GM20000 (cell line): ENCODE measurements at places on chromosomes 2 and 18.

- no peak for DNase-seq
Measured at GRCh38 chr2:99512181-99512591, 22.4 kb upstream of the REV1 start.

- DNase-seq = no peak
Measured at GRCh38 chr2:172399765-172400164, 27.6 kb upstream of the ITGA6 start.

GRCh38 chr2:26720322-26721114, 28.0 kb downstream of the KCNK3 start:
- no peak for DNase-seq

- DNase-seq = no peak
Measured at GRCh38 chr2:133657591-133657990, 89.3 kb upstream of the NCKAP5 start.

GRCh38 chr2:240287011-240287410, 146.6 kb upstream of the OTOS start:
- no peak for DNase-seq

- no peak for DNase-seq
Measured at GRCh38 chr2:69985216-69985615, 23.8 kb upstream of the ASPRV1 start.

- DNase-seq = no peak
Measured at GRCh38 chr2:178933493-178933892, 116.4 kb downstream of the CCDC141 start.

- no peak for DNase-seq
Measured at GRCh38 chr2:39455826-39456225, 18.7 kb upstream of the MAP4K3 start.

- no peak for DNase-seq
Measured at GRCh38 chr2:147520817-147521216, 324.0 kb upstream of the ACVR2A start.

- DNase-seq = no peak
Measured at GRCh38 chr2:56286936-56287335, 103.1 kb downstream of the CCDC85A start.

- peak; percentile 9 for DNase-seq
Measured at GRCh38 chr2:212669761-212670160, 131.2 kb upstream of the ERBB4 start.

DNA sequence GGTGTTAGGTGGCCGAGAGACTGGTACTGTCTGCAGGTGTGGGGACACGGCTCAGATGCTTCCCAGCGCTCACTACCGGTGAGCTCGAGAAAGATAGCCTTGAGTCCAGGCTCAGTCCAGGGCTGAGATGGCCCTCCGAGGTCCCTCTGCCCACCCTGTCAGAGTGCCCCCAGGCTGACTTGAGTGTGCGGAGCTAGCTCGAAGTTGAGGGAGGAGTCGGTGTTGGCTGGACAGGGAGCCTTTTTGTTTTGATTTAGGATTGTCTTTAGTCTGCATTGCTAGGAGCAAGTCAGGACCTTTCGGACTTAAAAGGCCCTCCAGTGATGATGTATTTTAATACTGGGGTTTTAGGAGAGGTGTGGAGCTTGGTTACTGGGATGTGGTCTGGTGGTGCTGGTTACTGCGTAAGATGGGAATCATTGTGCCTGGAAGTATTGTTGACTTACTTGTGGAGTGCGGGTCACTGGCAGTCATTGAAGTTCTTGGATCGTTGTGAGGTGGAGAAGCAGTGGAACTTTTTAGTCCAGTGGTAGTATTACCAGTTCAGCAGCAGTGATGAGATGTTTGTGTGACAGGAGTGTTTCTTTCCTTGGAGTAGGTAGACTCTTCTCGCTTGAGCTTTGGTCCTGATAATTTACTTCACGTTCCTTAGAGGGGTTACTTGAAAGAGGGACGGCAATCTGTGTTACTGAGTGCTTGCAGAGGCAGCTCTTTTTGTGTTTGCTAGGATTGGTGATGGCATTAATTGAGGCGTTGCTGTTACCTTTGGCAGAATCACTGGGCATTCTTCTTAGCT, 633 bp downstream of the KIAA1328 start:
- DNase-seq = no peak

- DNase-seq = peak; percentile 38
Measured at GRCh38 chr2:186590759-186591505, 1.1 kb downstream of the ITGAV start.

GRCh38 chr18:8744656-8745055, 39.3 kb downstream of the MTCL1 start:
- DNase-seq = no peak

DNA sequence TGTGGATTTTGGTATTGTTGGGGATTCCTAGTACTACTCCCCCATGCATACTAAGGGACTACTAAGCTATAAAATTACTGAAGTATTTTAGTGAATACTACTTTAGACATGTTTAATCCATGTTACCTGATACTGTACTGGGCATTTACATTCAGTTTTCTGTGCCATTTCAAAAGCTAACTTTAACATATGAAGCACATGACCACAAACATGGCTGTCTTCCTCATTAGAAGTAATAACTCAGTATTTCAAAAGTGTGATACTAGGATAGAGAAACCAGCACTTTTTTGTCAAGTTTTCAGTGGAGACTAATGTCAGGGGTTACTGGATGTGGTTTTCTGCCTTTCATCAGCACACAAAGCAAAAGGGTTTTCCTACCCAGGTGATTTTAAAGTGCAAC, 27.9 kb downstream of the WDR33 start:
- no peak for DNase-seq

DNA sequence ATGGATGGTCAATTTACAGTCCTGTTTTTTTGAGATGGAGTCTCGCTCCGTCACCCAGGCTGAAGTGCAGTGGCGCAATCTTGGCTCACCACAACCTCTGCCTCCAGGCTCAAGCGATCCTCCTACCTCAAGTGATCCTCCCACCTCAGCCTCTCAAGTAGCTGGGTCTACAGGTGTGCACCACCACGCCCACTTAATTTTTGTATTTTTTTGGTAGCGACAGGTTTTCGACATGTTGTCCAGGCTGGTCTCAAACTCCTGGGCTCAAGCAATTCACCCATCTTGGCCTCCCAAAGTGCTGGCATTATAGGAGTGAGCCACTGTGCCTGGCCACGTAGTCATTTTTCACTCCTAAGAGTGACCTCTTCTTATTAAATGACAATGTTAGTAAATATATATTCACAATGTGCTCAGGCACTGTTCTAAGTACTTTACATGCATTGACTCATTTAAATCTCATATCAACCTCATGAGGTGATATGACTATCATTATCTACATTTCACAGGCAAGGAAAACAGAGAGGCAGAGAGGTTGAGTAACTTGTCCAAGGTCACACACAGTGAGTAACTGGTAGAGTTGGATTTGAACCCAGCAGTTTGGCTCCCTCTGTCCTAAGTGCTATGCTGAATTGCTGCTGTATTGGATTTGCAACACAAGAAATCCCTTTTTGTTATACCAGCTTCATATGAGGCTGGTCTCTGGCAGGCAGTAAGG, 5.6 kb upstream of the DIS3L2 start:
- DNase-seq = no peak

- no peak for DNase-seq
Measured at GRCh38 chr2:12722447-12723316, 5.9 kb downstream of the TRIB2 start.

DNA sequence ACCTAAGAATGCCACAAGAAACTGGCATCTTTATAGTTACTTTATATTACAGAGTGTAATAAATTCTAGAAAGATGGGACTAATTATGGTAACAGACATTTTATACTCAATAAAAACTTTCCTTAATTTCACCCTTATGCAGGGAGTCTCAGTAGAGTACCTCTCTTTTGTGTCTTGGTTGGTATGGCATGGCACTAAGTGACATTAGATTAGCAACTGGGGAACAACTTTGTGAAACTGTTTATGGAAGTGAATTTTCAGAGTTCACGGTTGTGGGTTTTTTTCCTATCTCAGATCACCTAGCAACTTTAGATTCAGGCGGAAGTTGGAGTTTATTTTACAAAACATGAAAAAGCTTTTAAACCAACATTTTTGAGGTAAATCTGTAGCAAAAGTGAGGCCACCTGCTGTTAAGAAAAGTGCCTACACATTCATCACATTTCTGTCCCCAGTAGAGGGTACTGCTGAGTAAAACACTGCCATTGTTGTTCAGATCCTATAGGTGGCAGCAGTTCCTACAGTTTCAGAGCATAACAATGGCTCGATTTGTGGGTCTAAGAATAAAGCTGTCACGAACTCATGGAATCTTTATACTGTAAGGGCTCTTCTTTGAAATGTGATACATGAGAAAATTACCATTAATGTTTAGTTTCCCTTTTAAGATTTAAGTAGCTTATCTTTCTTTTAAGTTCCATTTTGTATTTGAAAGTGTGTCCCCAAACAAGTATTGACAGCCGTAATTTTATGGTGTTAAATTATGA, 117.6 kb downstream of the CAMKMT start:
- peak; percentile 67 for DNase-seq

DNA sequence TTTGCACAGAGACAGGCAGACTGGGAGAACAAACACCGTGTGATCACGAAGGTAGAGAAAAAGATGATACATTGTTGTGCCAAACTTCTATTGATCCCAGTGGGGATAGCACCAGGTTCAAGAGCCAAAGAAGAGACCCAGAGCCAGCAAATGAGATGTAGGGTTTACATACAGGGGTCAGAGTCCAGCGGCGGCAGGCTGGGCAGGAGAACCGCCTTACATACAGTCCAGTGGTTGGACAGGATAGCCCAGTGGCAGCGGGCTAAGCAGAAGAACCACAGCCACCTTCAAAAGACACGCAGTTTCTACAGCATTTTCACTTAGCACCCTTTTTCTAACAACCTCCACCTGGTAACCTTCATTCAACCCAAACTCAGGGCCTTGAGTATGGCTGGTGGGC, 932.8 kb downstream of the SLC4A3 start:
- DNase-seq = no peak

- no peak for DNase-seq
Measured at GRCh38 chr2:63740943-63741342, 100.8 kb upstream of the UGP2 start.

GRCh38 chr2:238151628-238152235, 7.0 kb upstream of the ERFE start:
- no peak for DNase-seq

GRCh38 chr2:145410086-145410485, 890.2 kb upstream of the ZEB2 start:
- no peak for DNase-seq

GRCh38 chr2:29966266-29966665, 44.9 kb upstream of the ALK start:
- no peak for DNase-seq

DNA sequence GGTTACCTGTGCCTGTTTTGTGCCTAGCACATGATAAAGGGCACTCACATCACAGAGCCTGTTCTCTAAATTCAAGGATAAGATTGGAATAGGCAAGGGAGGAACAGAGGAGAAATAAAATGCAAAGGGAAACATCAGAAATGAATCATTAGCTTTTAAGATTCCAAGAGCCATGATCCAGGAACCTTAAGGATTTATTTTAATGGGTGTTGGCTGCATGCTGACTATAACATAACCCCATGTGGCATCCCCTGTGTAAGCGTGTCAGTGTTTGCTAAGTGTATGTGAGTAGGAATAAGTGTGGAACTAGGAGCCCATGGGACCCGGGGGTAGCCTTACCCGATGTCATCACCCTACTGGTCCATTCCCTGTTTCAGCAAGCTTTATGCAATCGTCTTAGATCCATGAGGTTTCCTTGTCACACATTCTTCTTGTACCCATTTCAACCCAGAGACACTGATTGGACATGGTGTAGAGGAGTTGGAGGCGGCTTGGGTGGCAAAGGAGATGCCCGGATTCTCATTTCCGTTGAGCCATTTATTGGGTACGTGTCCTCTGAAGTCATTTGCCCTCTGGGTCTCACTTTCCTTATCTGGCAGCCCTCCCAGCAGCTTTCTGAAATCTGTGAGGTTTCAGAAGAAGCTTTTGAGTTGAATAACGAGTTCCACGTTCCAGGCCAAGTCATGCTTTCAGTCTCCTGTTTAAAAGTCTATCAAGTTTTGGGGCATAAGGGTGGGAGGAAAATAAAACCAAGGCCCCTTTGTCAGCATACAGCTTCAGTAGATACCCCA, 117.0 kb downstream of the MGAT5 start:
- DNase-seq = no peak

DNA sequence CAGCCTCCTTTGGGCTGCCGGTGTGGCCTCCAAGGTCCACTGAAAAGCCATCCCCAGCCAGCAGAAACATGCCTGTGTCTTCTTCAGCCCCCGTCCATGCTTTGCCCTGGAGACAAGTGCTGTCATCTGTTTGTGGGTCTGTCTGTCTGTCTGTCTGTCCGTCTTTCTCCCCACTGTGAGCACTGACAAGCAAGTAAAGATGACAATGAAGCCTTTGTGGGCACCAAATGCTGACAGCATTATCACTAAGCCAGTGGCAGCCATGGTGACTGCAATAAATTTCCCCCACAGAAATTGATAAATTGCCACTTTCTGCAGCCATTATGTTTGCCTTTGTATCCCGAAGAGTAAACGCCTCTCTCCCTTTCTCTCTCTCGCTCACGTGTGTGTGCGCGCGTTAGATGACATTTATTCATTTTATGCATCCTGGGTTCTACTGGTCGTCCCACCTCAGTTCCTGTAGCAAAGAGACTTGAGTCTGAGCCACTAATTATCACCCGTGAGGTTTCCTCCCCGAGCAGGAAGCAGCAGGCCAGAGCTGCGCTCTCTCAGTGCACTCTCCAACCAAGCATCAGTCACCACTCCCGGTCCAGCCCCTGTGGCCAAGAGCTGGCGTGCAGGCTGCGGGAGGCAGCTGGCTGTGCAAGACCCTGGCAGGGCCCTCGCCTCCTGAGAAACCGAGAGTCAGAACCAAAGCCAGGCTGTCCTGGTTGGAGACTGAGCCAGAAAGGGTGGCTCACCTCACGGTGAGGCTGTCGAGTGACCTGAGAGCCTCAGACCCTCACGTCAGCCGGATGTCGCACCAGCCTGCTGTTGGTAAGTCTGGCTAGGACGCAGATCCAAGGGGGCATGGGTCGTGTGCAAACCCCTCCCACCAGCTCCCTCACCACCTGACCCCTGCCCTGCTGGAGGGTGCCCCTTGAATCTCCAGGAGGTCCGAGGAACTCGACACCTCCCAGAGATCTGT, 6.9 kb downstream of the STEAP3 start:
- DNase-seq = no peak

DNA sequence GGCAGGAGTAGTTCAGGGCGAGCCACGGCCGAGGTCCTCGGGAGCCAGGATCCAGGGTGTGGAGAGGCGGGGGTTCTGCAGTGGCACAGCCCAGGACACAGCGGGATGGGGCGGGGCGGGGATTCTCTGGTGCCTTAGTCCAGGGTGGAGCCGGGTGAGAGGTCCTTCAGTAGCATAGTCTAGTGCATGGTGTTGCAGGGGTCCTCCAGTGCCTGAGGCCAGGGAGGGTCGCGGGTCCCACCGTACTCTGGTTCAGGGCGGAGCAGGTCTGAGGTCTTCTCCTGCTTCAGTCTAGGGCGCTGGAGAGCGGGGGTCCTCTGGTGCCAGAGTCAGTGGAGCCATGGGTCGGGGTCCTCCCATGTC, 131.1 kb downstream of the CCDC74A start:
- no peak for DNase-seq

DNA sequence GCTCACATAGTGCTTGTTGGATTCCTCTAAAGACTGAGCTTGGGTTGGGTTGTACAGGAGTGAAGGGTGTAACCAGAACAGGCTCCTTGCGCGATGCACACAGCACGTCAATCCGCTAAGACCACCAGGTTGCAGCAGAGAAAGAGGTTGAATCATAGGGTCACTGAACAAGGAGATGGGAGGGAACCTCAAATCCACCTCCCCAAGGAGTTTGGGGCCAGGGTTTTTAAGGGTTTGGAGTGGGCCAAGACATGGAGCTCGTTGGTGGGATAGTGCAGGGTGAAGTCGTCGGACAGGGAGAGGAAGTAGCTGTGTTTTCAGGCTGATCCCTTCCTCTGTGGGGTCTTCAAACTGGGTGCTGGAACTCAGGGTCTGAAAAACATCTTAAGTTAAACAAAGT, 20.8 kb upstream of the MTCL1 start:
- no peak for DNase-seq
